Gastroesophageal sphincter (tissue), 4 donors: ENCODE measurements at places on chromosomes 4 and X.

DNA sequence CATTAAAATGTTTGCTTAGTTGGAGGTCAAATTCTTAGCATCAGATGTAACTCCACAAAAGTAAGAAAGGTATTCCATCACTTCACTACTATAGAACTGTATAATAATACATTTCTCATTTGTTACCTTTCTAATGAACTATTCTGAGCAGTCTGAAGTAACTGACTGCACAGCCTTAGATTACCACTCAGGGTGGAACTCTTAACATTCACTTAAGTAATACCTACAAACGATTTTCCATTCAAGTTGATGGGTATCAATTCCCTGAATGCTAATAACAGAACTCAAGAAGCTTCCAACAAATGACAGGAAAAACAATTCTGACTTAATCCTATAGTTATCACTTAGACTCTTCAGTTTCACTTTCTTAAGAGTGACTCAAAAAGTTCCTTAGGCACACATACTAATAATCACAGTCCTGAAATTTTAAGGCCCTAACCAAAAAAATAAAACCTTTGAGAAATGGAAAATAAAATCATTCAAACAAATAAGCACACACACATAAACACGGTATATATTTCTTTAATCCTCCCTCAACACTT, 20.9 kb downstream of the HNRNPD start:
- ATAC-seq, result no peak

GRCh38 chr4:20260821-20261220, 9.1 kb downstream of the SLIT2 start:
- ATAC-seq, result no peak

GRCh38 chrX:155967653-155968325, 29.7 kb upstream of the IL9R start:
- no peak for ATAC-seq

- no peak for ATAC-seq
Measured at GRCh38 chrX:104318330-104319009, 63.7 kb upstream of the ESX1 start.

DNA sequence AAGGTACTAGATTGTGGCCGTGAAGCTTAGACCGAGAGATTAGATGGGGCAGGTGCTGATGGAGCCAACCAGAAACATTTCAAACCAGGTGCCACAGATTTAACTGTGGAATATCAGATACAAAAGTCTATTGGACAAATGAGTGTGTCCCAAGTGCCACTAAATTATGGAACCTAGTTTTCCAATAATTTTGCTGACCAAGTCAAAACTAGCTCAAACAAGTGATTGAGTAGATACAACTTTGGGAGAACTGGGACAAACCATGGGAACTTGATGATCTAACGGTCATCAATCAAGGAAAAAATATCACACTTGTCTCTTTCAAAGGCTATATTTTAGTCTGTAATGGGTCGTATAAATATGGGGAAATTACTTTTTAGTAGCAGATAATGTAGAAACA, 562.9 kb downstream of the KCNIP4 start:
- no peak for ATAC-seq

GRCh38 chrX:13845721-13846378, 29.0 kb upstream of the GPM6B start:
- ATAC-seq, result no peak

DNA sequence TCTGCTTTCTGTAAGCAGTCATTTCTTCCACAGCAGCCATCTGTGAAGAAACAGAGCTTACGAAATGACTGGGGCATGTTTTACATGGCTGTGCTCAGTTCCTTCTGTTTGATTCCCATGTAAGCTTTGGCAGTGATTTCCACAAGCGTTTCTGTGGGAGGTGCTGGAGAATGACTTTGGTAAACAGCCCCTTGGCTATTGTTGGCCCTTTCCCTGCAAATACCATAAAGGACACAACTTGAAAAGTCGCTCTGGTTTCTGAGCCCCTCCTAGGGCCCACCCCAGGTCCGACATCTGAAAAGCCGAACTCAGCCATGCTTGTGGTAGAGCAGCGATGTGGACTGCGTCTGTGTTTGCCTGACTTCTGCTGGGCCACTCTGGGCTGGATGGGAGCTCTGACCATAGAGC, 3.7 kb downstream of the LIMCH1 start:
- peak; percentile 32 for ATAC-seq

GRCh38 chr4:33429971-33430370, 2709.8 kb downstream of the PCDH7 start:
- ATAC-seq, result no peak

DNA sequence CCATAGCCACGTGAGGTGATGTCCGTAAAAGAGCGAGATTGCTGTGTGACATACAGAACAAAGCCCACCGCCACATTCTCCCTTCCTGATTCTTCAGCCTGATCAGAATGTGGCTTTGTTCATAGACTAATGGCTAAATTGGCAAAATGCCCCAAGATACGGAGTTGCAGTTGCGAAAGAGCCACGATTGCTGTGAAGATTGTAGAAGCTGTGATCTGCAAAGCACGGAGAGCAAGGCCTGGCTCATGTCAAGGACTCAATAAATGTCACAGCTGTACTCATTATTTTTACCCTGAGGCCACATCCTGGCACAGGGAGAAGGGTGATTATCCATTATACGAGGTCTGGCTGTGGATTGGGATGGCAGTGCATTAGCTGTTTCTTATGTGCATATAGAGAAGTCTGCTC, 34.2 kb downstream of the ARSD start:
- no peak for ATAC-seq

DNA sequence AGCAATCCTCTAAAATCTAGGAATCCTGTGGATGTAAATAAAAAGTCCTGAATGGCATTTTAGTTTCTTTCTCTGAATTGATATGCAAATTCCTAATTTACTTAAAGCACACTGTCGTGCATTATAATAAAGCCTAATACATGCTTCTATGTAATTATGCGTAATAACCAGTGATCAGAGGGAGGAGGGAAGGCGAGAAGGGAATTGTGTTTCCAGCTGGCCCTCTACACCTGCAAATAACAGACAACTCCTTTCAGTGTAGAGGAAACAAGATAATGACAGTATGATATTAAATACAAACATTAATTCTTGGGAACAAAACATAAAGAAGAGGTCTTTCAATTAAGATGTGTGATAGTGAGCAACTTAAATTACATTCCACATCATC, 419.6 kb upstream of the LCORL start:
- no peak for ATAC-seq

- ATAC-seq, result no peak
Measured at GRCh38 chrX:19063030-19063429, 59.2 kb downstream of the ADGRG2 start.

DNA sequence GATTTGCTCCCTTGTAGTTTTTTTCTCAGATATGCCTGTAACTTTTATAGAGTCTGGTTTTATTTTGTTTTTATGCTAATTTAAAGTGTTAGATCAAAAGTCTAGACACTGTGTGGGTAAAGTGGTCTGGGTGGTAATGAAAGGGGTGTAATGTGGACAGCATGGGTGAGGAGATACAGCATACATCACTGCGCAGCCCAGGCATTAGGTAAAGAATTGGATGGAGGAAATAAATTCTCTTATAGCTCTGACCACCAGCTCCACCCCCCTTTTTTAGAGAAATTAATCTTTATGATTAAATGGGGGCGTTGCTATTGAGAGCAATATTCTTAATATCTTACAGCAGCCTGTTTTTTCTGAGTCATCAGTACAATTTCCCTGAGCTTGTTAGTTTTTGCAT, 163.9 kb upstream of the IGFBP7 start:
- no peak for ATAC-seq

DNA sequence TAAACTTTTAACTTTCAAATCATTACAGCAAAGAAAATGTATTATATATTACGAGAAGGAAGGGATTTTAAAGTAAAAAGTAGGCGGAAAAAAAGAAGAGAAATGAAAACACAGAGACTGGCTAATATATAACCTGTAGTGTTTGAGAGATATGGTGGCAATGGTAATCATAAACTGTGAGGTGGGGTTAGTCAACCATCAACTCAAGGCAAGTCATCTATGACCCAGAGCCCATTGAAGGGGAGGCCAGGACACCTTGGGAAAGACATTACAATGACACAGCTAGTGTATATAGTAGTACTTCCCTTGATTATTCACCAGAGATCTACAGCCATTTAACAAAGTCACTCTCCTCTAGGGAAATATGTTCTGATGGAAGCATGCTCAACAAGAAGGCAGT, 423.9 kb upstream of the PITX2 start:
- ATAC-seq, result no peak

- no peak for ATAC-seq
Measured at GRCh38 chr4:171742436-171742835, 70.8 kb upstream of the GALNTL6 start.

DNA sequence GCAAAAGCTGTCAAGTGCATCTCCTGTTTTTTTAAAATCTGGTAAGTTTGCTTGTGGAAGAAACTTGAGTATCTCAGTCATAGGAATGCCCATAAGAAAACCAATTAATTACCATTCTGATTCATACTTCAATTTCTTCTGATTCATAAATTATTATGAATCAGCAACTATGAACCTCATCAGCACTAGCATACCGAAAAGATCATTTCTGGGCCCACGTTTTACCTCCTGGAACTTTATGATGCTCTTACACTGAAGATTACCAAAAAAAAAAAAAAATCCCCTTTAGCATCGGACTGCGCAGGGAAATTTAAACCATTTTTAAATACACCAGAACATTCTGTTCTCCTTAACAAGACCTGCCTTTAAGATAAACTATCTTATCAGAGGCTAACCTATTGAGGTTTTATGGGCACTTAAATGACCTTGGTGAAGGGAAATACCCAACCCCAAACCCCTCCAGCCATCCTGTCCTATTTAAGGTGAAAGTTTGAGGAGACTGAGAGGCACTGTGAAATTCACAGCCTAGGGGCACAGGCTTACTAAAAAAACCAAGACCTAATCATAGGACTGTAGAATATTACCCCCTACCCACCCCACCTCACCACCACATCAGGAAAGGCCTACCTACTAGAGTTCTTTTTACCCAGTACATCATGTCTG, 38.2 kb upstream of the ABCG2 start:
- ATAC-seq, result no peak

DNA sequence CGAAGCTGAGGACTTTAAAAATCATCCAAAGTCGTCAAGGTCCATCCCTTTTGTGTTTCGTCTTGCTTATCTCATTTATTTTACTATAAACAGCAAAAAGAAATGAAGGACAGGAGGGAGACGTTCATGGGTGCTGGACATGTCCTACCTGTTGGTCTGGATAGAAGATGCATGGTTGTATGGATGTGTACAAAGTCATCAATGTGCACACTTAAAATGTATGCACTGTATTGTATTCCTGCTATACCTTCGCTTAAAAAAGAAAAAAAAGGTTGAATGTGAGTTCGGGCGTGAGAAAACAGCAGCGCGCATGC, 313 bp upstream of the BLOC1S4 start:
- no peak for ATAC-seq

- no peak for ATAC-seq
Measured at GRCh38 chr4:117134386-117134785, 49.0 kb upstream of the TRAM1L1 start.

- ATAC-seq, result no peak
Measured at GRCh38 chr4:112973750-112974251, 75.7 kb upstream of the ANK2 start.

DNA sequence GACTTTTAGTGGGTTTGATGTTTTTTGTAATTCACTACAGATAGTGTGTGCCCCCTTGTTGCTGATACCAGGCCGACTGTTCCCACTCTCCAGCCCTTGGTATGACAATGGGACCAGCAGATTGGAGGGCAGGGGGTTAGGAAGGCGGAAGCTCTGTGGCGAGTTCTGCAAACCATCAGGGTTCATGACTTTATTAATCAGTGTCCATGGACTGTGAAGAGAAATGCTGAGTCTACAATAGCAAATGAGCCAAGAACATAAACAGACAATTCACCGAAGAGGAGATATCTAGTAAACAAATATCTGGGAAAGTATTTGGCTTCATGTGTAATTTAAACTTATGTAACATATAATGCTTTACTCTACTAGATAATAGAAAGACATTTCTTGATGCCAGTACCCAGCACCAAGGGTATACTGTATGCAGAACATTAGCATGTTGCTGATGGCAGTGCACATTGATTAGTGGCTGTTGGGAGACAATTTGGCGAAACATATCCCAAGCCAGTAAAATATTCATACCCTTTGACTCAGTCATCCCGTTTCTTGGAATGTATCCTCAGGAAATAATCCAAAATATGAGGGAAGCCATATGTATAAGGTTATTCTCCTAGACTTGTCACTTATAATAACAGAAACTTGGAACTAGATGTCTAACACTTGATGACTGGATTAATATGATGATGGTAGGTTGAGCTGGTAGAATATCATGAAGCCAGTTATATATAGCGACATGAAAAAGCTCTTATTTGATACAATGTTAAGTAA, 169.4 kb downstream of the PTTG2 start:
- ATAC-seq, result no peak

GRCh38 chrX:140432346-140433175, 72.3 kb downstream of the SOX3 start:
- ATAC-seq, result peak; percentile 63

DNA sequence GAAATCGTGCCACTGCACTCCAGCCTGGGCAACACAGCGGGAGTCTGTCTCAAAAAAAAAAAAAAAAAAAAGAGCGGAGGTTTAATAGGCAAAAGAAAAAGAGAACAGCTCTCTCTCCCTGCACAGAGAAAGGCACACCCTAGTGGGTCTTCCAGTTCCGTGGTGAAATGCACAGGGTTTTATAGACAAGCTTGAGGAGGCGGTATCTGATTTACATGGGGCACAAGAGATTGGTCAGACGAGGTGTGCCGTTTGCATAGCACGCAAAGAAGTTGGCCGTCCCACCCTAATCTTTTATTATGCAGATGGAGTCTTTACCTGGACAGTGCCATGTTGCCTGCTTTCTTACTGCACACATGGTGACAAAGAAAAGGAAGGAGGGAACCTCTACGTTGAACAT, 33.5 kb upstream of the REST start:
- ATAC-seq, result no peak

DNA sequence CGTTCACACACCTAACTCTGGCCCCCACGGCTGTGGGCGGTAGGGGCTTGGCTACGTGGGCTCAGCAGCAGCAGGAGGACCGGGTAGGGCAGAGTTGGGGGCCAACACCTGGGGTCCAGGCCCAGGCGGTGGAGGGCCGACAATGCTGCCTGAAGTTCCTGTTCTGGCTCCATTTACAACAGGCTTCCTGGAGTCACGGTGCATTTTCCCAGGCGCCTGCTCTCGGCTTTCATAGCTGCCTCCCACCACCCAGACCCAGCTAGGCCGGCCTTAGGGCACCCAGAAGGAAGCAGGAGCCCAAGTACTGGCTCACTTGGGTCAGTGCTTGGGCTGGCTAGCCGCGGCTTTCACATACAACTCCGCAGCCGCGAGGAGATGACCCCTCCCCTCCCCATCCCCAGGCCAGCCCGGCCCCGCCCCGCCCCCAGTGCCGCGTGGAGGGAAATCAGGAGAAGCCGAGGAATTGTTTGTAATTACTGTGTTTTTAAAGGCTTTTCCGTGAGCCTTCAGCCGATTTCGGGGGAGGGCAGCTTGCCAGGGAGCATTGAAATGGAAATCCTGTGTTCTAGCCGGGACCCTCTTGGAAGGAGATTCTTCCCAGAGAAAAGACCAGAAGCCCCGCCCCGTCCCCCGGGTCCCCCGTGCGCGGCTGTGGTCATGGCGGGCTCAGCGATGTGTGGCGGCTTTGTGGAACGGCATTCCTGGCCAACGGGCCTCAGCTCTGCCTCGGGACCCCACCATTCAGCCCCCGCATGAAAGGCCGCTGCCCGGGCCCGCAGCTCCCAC, 28.5 kb downstream of the PJA1 start:
- peak; percentile 47 for ATAC-seq
